ENCODE measurements at places on chromosomes 12 and 14.

GRCh38 chr14:103735815-103736545 lies 20.4 kb downstream of the ZFYVE21 start:
- no peak for DNase-seq

DNA sequence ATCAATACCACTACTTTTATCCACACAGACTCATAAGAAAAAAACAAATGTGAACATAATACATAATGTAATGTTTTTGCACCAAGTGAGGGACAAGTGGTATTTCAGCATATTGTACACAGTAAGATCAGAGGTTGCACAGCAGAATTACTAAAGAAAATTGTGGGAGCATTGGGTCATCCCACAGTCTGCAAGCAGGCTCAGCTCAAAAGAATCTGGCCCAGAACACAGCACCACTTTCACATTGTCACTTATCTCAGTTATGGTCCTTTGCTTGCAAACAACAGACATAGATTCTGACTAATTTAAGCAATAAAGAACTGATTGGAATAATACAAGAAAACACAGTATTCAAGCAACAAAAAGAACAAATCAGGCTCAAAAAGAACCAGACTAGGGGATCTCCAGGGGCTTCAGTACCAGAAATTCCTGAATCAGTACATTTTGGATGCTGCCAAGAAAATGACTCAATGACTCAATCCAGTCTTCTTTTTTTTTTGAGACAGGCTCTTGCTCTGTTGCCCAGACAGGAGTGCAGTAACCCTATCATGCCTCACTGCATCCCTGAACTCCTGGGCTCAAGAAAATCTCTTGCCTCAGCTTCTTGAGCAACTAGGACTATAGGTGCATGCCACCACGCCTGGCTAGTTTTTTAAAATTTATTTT lies 42.9 kb upstream of the EEA1 start:
- no peak for DNase-seq

DNA sequence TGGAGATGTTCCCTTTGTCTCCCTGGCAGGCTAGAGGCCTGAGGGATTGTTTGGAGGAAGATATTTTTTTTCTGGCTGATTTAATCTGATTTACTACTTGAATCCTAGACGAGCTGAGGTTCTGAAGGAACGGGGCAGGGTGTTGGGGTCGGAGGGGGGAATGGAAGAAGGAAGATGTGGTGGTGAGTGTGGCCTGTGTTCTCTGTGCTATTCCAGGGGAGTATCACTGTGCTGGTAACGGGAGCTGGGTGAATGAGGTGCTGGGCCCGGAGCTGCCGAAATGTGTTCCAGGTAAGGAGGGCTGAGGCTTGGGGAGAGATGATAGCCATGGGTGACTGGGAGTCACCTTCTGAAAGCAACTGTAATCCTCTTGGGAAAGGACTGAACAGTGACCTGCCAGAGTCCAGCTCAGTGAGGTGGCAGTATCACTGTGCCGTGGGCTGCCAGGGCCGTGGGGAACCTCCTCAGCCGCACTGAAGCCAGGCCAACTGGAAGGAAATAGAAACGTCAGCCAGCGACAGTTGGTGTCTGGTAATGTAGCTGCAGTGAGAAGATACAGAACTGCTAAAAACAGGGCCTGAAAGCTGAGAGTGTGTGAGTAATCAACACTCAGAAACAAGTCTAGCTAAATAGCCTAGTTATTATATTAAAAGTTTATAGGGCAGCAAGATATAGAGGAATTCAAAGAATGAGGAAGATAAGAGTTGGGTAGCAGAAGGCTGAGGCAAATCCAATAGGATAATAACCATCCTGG lies 7.9 kb downstream of the C1S start:
- DNase-seq = no peak

- DNase-seq = no peak
These were observed 57.4 kb downstream of the DGLUCY start for GRCh38 chr14:91171291-91171690.

DNA sequence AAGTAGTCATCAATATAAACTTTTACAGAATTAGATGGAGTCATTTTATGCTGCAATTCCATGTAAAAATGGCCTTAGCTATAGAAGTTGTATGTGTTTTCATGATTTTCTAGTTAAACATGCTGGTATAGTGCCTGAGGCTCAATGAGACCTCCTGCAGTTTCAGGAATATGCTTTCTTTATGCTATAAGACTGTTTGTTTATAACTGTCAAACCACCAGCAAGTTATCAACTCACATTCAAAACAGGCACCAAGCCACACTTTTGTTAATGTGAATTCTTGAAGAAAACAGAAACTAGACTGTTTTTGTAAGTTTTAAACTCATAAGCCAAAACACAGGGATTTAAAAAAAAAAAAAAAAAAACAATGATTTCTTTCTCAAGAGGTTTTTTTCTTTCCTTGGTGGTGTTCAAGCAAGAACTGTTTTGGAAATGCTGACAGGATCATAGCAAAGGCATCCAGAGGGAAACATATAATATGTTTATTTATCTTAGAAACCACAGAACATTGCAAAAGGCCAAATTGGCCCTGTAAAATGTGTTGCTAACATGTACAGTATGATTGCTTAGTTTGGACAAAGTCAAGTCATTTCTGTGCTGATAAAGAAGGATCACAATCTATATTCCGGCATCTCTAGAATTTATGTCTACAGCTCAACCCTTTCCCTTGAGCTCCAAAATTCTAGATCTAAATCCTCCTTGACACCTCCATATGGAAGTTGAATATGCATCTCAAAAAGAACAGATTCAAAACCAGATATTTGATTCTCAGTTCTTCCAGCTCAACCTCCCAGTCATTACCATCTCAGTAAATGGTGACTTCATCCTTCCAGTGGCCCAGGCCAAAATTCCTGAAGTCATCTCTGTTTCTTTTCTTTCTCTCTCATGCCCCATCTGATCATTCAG lies 29.0 kb upstream of the LUM start:
- DNase-seq = no peak

GRCh38 chr12:80576641-80577418 lies 130.6 kb upstream of the MYF6 start:
- DNase-seq = no peak

- DNase-seq = no peak
These were observed 123.2 kb downstream of the GXYLT1 start for GRCh38 chr12:42021469-42021868.

All from NCI-H187 treated with DMSO at 0.1 percent for 48 hours (cell line).